NCI-H1417 treated with DMSO at 0.1 percent for 48 hours (cell line): ENCODE measurements at places on chromosomes 12 and 14.

DNA sequence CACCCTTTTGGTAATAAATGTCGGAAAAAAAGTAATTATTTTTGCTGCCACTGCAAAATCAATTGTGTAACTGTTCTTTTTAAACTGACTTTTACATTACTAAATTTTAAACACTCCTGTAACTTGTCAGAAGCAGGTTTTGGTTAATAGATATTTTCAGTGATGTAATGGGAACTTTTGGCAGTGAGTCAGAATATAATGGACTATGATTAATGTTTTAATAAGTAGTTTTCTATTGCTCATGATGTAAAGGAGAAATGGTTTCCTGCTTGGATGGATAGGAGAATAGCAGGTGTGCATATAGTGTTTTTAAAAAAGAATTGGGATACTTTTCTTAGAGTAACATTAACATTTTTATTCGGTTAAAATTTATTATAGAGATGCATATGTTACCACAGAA, 58.8 kb downstream of the TRMT5 start:
- DNase-seq: peak; percentile 40

DNA sequence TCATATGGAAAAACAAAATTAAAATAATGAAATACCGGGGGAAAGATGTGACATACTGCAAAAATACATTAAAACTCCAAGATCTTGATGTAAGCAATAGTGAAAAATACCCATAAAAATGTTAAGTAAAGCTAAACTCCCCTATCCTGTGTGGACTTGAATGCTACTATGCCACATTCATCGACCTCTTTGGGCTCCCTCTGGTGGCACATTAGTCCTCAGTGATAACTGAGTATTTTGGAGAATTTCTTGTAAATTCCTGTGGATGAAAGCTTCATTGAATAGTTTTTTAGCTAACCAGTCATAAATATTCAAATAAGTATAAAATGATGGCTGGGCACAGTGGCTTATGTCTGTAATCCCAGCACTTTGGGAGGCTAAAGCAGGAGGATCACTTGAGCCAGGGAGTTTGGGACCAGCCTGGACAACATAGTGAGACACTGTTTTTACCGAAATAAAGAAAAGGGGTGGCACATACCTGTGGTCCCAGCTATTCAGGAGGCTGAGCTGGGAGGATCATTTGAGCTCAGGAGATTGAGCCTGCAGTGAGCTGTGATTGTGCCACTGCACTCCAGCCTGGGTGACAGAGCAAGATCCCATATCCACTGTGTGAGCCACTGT, 42.4 kb upstream of the SGPP1 start:
- no peak for DNase-seq

DNA sequence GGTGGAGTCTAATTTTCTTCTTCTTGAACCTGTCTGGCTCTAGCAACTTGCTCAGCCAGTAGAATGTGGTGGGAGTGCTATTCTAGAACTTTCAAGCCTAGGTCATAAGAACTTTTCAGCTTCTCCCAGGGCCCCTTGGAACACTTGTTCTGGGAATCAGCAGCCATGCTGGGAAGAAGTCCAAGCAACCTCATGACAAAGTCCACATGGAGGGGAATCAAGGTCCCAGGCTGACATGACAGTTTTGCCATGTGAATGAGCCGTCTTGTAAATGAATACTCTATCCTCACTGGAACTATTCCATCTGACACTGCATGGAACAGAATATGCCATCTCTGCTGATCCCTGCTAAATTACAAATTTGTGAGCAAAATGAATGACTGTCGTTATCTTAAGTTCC, 214.2 kb upstream of the TBX3 start:
- no peak for DNase-seq

- DNase-seq: no peak
These were observed 590 bp upstream of the CEBPE start for GRCh38 chr14:23119363-23120327.

DNA sequence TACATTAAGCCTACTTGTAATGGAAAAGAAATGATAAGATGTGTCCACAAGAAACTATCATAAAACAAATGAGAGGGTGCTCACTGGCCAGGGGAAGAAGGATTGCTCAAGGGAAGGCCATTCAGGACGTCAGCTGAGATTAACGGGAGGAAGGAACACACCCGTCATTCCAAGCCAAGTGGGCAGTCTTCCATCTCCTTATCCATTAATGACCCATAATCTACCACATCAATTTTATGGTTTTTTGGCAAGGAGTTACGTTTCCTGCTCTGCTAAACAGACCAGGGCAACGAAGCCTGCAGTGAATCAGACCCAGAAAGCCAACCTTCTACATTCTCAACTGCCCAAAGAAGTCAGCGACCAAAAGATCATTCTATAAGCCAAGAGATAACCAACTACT, 25.1 kb downstream of the PRKAB1 start:
- no peak for DNase-seq

DNA sequence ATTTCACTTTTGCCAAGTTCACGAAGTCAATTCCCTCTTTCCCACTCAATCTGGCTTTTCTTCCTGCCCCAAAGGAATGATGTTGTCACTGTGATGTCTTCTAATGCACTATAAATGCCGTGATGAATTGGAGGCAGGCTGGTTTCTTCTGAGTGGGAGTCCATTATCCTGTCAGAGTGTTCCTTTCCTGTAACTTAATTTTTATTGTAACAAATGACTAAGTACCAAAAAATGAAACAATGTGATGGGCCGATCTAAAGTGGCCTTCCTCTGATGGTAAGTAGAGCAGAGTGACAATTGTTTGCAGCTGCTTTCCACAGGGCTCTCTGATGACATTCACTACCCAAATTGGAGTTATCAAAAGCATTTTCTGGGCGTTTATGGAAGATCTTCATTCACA, 22.2 kb downstream of the TMEM30B start:
- DNase-seq: no peak

DNA sequence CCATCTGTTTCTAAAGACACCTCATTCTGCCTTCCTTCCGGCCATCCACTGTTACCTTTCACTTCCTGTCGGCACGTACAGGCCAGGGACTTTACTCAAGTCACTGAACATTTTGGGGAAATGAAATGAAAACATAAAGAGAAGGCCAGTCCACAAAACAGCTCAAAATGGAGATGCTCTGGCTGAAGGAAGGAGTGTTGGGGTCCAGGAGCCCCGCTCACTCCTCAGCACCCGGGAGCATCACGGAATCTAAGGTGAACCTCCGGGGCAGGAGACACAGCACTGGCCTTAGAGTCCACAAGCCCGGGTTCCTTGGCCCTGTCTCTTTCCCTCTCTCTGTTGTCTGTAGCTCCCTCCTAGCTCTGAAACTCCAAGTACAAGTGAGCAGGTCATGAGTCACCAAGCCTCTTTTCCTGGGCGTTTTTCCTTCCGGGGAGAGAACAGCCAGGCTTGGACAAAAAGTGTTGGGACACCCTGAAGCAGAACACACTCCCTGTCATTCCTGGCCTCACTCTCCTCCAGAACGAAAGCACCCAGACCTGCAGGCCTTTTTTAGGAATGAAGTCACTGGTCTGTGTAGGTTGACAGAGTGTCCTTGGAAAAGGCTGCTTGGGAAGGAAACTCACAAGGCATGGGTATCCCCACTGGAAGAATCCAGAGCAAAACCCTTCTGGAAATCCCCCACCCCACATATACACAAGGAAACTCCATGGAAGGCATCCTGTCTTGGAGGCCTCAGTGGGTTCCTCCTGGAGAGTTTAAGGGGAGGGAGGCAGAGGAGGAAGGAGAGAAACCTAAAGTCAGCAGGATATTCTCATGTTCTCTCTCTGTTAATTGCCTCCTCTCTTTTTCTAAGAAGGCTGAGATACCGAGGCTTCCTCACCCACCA, 245.3 kb downstream of the ZFP36L1 start:
- DNase-seq: no peak

DNA sequence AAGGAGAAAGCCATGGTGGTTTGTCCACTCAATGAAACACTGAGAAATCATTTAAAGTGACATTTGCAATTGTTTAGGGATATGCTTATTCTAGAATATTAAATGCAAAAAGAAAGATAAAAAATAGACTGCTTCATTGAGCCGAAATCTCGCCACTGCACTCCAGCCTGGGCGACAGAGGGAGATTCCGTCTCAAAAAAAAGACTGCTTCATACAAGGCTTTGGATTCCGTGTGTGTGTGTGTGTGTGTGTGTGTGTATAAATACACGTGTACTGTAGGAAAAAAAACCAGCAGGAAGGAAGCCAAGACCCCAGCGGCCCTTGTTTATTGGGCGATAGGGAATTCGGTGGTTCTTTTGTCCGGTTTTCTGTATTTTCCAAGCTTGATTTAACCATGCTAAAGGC, 3.2 kb upstream of the ZNF839 start:
- no peak for DNase-seq

- no peak for DNase-seq
These were observed 40.9 kb downstream of the CDK17 start for GRCh38 chr12:96359328-96359727.

- no peak for DNase-seq
These were observed 61.1 kb downstream of the NTF3 start for GRCh38 chr12:5493018-5493417.

- DNase-seq: no peak
These were observed 67.1 kb upstream of the HIF1A start for GRCh38 chr14:61628016-61628725.

DNA sequence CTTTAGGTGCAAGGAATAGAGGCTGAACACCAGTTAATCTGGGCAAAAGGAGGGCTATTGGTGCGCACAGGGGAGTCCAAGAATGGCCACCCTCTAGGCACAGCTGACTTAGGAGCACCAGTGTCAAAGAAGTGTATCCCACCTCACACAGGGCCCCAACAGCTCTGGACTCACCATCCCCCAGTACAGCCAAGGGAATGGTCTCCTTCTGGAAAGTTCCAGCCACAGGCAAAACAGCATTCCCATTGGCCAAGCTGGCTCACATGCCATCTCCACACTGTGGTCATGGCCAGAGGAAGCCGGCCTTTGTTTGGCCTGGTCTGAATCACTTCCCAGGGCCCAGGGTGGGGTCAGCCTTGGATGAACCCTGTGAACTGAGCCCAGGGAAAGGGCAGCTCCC, 120.1 kb downstream of the DICER1 start:
- no peak for DNase-seq
